NCI-H82 (cell line): ENCODE measurements at places on chromosomes 2 and 18.

GRCh38 chr2:127407091-127407490, 11.1 kb upstream of the PROC start:
- no peak for DNase-seq

- peak; percentile 30 for DNase-seq
These were observed 201.0 kb upstream of the RBMS1 start for GRCh38 chr2:160694631-160695030.

- DNase-seq, result no peak
These were observed 1.5 kb upstream of the INHBB start for GRCh38 chr2:120344214-120344975.

DNA sequence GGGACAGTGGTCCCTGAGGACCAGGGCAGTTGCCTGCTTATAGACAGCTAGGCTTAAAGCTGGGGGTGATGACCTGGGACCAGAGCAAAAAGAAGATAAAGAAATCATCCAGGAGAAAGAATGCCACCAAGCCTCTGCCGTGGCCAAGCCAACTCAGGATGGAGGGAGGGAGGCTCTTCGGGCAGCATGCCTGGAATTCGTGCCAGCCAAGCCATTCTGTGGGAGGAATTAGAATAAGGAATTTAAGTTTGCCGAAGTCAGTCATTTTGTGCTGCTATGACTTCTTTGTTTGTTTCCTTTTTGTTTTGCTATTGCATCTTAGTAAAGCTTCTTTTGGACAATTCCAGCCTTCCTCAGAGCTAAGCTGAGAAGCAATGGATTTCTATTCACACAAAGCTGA, 124.1 kb downstream of the EN1 start:
- DNase-seq, result no peak

- no peak for DNase-seq
These were observed 39.8 kb upstream of the AAK1 start for GRCh38 chr2:69683170-69683971.

- DNase-seq, result no peak
These were observed 141.6 kb upstream of the SP3 start for GRCh38 chr2:174106736-174107135.

DNA sequence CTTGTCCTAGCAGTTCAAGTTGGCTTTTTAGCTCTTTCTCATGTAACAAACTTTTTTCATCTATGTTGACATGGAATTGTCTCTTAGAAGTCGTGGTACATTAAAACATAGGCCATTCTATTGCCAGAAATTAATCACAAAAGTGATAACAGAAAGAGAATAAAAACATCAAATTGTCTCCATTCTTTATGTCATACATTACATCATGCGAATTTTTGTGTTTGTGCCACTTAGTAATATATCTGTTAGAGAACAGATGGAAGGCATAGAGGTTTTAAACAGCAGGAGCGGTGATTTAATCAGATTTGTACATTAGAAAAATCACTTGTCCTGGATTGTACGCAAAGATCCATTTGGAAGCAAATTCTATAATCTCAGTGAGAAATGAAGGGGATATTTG, 136.5 kb upstream of the CDH20 start:
- peak; percentile 29 for DNase-seq

- no peak for DNase-seq
These were observed 129.0 kb downstream of the ICOS start for GRCh38 chr2:204065566-204065965.

DNA sequence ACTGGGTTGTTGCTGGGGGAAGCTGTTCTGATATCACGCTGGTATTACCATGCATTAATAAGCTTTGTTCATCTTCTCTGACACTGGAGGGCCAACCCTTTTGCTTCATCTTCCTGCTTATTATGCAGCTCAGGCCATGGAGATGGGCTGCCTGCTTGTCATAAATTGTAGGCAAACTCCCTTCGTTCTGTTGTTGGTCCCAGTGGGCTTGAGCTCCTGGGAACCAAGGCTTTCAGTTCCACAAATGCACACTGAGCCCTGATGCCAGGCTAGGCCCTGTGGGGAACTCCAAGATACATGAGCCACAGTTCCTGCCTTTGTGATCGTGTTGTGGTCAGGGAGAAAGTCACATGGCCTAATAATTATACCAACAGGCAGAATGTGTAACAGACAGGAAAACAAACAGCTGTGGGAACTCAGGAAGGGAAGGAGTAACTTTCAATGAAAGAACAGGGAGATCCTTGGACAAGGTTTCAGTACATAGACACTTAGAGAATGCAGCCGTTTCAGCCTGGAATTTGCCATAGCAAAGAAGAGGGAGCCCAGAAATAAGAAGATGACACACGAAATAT, 49.0 kb upstream of the BCL2L11 start:
- no peak for DNase-seq

DNA sequence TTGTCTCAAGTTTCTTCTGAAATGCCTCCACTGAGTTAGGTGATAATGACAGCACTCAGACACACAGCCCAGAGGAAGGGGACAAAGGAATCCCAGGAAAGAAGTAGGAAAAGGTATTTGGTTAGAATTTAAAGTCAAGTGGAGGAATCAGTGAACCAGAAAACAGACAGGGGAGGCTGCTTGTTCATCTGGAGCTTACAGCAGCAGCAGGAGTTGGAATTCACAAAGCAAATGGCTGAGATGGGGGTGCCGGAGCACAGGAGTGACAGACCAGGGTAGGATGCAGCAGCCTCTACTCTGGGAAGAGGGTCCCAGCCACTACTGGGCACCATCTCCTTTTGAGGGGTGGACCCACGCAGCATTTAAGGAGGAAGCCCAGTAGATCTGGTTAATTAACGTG, 104.8 kb downstream of the ST6GAL2 start:
- DNase-seq, result no peak

DNA sequence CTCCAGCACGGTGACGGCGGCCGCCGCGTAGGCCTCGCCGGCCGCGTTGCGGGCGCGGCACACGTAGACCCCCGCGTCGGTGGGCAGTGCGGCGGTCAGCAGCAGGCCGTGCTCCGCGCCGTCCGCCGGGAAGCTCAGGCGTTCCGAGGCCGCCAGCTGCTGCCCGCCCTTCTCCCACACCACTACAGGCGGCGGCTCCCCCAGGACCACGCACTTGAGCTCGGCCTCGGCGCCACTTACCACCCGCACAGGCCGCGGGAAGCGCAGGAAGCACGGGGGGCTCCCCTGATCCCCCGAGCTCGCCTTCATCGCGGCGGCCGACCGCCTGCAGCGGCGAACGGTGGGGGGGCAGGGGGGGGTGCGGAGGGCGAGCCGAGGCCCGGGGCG, 422 bp downstream of the OBSL1 start:
- peak; percentile 44 for DNase-seq

DNA sequence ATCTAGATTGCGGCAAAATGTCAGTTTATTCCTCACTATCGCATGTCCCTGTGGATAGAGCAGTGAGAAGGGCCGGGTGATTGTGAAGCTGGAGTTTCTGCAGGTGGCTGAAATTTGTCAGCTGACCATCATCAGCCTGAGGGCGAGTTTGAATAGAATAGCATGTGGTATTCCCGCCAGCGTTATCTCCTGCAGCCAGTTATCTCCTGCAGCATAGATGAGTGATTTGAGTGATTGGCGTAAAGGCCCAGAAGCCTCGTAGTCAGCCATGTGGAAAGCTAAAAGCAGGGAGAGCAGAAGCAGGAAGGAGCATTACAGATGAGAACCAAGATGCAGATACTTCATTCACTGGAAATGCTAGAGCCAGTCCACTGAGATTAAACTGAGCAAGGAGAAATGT, 65.5 kb downstream of the CABLES1 start:
- no peak for DNase-seq

GRCh38 chr2:16632598-16632997, 33.0 kb downstream of the CYRIA start:
- peak; percentile 95 for DNase-seq

GRCh38 chr18:35387152-35387571, 10.0 kb upstream of the ZNF396 start:
- DNase-seq, result peak; percentile 49

DNA sequence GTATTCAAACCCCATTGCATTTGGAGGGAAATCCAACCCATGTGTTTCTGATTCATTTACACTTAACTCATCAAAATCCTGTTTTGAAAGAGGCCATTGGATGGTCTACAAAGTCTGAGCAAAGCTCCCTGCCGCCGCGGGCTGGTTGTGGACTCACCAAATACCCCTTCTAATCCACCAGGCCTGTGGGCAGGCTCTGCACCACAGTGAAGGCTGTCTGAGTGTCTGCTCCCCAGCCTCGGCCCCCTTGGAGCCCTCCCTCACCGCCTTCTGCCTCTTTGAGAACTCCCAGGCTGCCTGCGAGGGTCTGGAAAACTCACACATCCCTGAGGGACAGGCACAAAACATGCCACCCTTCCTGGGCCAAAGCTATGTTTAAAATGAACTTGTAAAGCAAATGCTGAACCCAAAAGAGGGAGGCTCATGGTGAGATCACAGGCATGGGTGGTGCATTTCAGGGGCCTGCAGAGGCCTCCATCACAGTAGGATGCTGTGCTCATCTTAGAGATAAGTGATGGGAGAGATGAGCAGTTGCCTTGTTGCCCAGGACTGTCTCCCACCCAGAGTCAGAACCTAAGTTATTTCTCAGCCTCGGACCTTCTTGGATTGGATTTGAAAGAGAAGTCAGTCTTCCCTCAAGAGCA, 225.0 kb downstream of the CYP26B1 start:
- DNase-seq, result no peak

DNA sequence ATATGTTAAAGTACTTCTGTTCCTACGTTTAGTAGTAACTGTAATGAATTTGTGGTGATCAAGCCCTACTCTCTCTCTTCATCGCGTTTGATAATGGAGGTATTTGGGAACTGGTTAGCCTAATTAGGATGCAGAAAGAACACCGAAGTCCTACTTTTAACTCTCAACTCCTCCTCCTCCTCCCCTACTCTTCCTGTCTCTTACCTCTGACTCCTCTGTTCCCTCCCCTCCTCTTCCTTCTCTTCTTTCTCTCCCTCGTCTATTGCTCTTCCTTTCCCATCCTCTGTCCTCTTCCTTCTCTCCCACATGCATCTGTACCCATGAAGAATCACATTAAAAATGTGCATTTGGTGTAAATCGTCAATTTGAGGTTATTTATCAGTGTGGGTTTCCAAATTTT, 57.8 kb downstream of the RMDN2 start:
- DNase-seq, result no peak

- peak; percentile 92 for DNase-seq
These were observed 336.4 kb upstream of the FSHR start for GRCh38 chr2:49490710-49491109.

GRCh38 chr18:5966514-5966913, 71.2 kb upstream of the TMEM200C start:
- DNase-seq, result no peak

- peak; percentile 21 for DNase-seq
These were observed 354.1 kb upstream of the ATP5MC3 start for GRCh38 chr2:175535631-175536030.

DNA sequence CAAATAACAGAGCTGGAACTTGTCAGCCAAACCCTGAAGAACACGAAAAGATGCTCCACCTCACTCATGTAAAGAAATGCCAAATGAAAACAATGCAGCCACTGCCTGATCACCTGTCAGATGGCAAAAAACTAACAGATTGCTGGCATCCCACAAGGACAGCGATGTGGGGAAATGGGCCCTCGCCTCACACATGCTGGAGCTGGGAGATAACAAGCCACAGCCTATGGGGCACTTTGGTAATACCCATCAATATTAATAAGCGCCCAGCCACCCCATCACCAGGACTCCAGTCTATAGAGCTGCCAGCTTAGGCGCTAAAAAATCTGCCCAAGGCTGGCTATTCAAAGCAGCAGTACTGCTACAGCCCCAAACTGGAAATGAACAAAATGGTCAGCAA, 27.0 kb downstream of the TFCP2L1 start:
- no peak for DNase-seq

DNA sequence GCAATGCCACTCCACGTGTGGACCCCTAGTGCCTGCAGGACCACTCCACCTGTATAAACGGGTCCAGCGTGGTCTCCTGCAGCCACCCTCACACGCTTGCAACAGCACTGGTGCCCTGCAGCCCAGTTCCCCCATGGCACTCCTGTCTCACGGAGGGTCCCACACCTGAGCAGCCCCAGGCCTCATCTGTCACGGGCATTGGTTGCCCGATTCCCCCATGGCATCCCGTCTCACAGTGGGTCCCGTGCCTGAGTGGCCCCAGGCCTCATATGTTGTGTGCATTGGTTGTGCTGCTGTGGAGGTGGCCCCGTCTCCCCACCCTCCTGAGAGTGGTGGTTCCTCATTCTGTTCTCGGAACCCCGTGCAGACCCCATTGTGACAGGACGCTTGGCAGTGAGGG, 43.4 kb downstream of the CTDP1 start:
- no peak for DNase-seq

- DNase-seq, result no peak
These were observed 24.0 kb upstream of the VPS4B start for GRCh38 chr18:63446266-63446665.

DNA sequence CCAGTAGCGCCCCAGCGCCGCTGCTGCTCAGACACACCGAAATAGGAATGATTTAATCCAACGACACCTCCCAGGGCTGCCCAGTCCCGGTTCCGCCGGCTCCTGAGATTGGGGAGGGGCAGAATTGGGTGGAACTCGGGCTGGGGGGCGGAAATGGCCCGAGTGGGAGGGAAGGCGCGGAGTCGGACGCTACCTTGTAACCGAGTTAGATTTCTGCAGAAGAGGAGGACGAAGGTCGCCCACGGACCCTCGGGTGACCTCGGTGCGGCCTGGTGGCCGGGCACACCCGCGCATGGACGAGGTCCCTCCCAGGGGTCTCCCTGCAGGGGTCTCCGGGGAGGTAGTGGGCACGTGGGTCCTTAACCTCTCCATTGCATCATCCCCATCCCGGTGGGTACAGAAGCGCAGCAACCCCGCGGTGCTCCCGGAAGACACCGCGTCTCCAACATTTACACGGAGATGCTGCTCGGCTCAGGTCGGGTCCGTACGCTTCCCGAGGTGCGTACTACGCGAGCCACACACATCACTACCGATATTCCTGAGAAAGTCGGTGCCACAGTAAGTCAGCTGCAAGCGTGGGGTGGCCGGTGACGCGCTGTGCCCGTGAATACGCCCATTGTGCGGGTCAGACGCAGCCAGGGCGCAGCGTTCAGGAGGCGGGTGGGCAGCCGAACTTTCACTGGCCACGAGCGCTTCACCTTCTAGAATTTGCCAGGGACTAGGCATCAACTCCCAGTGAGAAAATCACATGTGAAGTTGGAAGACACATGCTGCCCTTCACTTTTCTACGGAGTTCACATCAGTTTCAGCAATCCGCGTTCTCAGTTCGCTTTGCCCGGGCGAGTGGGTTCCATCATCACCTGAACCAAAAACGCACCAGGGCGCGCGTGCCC, 3.0 kb downstream of the ZNF516 start:
- DNase-seq, result peak; percentile 64

- no peak for DNase-seq
These were observed 7.7 kb downstream of the SP3 start for GRCh38 chr2:173957517-173957916.

- no peak for DNase-seq
These were observed 17.8 kb downstream of the MYO1B start for GRCh38 chr2:191263050-191263449.

DNA sequence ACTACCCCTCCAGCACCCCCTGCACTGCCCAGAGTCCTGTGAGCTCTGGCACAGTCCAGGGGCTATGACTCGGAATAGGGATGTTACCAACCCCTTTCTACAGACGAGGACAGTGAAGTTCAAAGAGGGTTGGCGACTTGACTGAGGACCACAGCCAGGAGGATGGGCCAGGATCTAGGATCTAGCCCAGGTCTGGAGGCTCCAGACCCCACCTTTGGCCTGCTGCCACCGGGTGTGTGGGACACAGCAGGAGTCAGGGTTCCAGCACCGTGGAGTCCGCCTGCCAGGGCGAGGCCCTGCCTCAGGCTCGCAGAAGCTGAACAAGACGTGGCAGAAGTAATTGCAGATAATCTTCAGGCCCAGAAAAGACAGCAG, 37.9 kb upstream of the GPC1 start:
- no peak for DNase-seq

- DNase-seq, result peak; percentile 69
These were observed 36.2 kb downstream of the ASB1 start for GRCh38 chr2:238462782-238463396.

- no peak for DNase-seq
These were observed 62.4 kb upstream of the OTOF start for GRCh38 chr2:26540306-26540705.
